ENCODE measurements at places on chromosomes 6 and 20. TPM values are rescaled to one million over a fixed set of nuclear protein-coding genes. Genes with fewer than 3 reads are reported as not detected.
A peak's percentile ranks its signal among the peaks of the same experiment; 100 is the strongest.

DNA sequence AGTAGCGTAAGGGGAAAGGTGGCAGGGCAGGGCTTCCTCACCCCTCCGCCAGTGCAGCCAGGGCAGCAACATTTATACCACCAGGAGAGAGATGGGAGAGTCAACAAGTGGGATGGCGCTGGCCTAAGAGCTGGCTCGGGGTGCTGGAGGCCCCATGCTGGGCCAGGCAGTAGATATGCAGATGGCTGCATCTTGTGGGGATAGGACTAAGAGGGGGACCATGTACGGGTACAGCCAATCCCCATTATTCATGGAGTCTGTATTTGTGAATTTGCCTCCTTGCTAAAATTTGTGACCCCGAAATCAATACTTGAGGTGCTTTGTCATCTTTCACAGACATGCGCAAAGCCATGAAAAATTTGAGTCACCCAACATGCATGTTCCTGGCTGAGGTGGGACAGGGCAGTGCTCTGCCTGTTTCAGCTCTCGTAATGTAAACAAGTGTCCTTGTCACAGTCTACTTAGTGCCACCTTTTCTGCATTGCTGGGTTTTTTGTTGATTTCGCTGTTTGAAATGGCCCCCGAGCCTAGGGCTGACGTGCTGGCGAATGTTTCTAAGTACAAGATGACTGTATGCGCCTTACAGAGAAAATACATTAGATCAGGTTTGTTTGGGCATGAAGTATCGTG, 27.5 kb upstream of the TAF8 start:
- no peak for DNase-seq

Gene ULBP3
- total RNA-seq = 1.5 TPM

DNA sequence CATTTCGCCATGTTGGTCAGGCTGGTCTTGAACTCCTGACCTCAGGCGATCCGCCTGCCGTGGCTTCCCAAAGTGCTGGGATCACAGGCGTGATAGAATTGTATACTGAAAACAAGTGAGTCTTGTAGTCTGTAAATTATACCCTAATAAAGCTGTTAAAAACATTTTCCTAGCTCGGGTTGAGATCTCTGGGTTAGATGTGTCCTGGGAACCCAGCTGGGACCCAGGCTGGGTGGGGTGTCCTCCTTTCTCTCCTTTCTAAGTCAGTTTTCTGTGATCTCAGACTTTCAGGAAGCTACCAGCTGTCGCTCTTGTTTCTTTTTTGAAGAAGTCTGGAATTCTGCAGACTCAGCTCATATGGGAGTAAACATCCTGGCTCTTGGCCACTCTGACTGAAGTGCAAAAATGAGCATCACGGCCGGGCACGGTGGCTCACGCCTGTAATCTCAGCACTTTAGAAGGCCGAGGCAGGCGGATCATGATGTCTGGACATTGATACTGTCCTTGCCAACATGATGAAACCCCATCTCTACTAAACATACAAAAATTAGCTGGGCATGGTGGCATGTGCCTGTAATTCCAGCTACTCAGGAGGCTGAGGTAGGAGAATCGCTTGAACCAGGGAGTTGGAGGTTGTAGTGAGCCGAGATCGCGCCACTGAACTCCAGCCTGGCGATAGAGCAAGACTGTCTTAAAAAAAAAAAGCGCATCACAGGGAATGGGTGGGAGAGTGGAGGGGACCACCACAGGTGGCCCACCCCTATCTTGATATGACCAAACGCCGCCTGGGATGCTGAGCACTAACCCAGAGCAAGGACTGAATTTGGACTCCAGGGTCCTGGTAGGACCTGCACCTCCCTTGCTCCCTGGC, 9.9 kb upstream of the PCIF1 start:
- DNase-seq = no peak

GRCh38 chr20:24339210-24339641, 130.2 kb upstream of the SYNDIG1 start:
- DNase-seq = no peak

DNA sequence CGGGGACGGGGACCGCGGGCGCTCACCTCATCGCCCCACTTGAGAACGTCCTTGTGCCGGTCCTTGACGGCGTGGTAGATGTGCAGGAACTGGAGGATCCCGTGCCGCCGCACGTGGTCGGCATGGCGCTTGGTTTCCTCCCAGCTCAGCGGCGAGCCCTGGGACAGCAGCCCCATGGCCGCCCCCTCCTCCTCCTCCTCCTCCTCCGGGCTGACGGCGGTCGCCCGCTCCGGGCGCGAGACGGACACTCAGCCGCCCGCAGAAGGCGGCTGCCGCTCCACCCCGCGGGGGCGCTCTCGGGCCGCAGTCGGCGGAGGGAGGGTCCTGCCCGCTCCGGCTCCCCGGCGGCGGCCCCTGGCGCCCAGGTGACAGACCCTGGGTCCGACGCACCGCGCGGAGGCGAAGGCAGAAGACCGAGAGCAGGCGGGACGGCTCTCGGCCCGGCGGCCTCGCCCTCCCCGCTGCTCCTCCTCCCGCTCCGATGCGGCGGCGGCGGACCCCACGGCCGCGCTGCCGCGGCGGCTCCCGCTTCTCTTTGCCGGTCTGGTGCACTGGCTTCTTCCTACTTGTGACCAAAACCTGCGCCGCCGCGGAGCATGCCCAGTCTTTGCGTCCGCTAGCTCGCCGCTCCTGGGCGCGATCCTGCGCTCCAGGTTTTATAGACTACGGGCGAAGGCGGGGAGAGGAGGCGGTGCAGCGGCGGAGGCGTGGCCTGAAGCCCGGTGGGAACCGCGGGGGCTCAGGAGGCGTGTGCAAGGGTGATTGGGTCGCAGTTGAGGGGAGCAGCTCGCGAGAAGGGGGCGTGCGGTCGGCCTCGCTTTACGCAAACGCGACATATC, at the start of gene GCLC:
TSS of gene GCLC (minus strand) at position 632 of the 839 bp plus-strand sequence. CDS start at position 176, 456 bp downstream.
- DNase-seq = peak; percentile 97

DNA sequence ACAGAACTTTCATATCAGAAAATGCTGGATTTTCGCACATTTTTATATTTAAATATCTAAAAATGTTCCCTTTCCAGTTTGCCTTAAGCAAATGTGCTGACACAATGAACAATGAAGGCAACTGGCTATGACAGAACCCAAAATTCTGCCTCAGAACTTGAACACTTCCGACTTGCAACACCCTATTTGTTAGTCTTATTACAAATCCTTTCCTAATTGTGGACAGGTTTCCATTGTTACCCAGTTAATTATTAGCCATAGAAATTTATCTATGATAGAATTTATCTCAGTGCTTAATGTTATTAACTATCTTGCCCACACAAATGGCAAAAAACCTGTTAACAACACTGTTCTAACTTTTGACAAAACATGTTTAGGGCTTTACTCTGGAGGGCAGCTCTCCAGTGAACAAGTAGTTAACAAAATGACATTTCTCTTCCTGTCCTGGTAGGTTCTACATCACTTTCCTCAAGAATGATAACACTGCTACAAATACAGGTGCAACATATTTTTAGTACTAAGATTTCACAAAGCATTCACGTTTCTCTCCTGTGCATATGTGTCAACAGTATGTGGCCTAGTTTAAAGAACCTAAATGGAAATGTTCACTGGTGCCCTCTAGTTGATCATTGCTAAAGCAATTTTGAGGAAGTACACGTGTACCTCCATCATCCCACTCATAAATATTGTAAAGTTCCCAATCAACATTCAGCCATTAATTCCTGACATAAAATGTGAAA, 58.4 kb downstream of the HIVEP2 start:
- no peak for DNase-seq

Gene RMND1
- total RNA-seq = 18.6 TPM

DNA sequence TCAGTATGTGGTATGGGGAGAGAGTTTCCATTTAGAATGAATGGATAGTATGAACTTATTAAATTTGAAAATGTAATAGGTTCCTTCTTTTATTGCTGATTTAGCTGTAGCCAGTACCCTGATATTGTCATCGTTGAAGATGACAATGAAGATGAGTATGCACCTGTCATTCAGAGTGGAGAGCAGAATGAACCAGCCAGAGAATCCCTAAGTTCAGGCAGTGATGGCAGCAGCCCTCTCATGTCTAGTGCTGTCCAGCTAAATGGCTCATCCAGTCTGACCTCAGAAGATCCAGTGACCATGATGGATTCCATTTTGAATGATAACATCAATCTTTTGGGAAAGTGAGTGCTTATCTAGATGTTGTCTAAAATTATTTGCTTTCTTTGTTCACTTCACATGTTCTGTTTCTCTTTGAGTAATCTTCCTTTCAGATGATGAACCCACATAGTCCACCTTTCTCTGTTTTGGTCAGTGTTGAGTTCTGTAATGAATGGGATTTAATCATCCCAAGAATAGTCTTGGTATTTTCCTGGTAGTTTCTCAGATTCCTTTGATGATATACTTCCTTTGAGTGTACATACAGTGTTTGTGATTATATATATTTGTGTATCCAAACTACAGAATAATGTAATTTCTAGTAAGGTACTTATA, 23.3 kb downstream of the HSF2 start:
- DNase-seq = no peak

DNA sequence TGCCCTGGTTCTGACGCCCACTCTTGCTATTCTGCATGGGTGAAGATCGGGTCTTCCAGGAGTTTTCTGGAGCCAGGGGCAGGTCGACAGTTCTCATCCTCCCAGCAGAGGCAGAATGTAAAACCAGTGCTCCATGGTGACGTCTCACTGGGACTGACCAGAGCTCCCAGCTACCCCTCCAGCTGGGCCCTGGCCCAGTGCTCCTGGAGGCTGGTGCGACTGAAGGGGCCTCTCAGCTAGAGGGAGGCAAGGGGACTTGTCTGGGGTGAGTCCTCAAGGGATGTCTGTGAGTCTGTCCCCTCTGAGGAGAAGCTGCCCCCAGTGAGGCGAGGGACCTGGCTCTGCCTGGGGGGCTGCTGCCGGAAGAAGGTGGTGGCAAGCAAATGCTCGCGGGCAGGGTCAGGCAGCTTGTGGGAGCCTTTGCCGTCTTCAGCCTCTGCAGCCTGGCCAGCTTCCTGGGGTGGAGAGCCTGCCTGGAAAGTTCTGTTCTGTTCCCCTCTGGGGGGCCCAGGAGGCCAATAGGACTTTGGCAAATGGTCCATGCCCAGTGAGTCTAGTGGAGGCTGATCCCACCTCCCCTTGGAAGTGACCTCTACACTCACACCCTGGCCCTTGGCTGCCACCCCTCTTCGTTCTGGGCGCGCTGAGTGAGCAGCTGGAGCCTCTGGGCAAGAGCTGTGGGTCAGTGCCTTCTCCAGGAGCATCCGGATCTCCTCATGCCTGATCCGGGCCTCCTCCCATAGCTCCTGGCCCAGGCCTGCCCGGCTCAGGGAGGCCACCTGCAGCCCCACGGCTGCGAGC, 47.5 kb downstream of the KIAA1755 start:
- no peak for DNase-seq

DNA sequence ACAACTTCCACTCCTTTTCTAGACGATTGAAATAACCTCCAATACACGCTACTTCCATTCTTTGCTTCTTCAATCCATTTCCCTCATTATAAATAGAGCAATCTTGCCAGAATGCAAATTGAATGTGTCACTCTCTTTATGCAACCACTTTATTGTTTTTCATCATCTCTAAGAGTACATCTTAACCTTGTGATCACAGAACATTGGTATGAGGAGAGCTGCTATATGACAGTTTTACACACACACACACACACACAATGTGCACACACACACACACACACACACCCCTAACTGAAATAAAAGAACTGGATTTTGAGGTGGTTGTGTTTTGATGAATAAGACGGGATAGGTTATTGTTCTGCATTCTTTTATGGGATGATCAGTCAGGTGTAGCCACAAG, 187.0 kb downstream of the HDGFL1 start:
- DNase-seq = no peak

Gene RNF5
- total RNA-seq = 87.2 TPM

GRCh38 chr6:139588076-139588639, 213.7 kb upstream of the CITED2 start:
- peak; percentile 76 for DNase-seq

Gene ARMH2
- not detected for total RNA-seq

GRCh38 chr20:57921676-57922075, 211.9 kb upstream of the PMEPA1 start:
- no peak for DNase-seq
